ENCODE measurements at places on chromosomes 3 and 15. TPM values are rescaled to one million over a fixed set of nuclear protein-coding genes. Genes with fewer than 3 reads are reported as not detected.

Gene NMNAT3
- 2.6 TPM for total RNA-seq

Gene CCK
- not detected for total RNA-seq

Gene MESP2
- total RNA-seq: not detected

Gene CLRN1
- total RNA-seq: not detected

Gene CFAP20DC
- total RNA-seq: 0.50 TPM

Gene HTR3E
- total RNA-seq: not detected

GRCh38 chr15:48634893-48635292, 10.6 kb downstream of the FBN1 start:
- H3K36me3 ChIP-seq: no peaks in the 10 kb centered on the region
- no peak for DNase-seq

DNA sequence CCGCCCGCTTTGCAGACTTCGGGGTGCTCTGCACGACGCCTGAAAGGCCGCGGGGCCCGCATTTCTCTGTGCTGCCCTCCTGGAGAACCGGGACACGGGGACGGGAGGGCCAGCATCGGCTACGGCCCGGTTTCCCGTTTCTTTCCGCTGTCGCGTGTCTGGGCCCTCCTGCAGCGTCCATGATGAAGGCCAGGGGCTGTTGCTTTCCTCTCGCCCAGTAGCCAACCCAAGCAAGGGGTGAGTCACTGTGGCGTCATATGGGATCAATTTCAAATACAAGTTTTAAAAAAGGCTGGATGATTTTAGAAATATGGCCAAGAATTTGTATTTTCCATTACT, 435 bp downstream of the SLC35G2 start:
- H3K4me1 ChIP-seq: peaks cover 17% of the 10 kb centered on the region
- no peak overlapping the region for H3K27ac ChIP-seq
- peaks cover 13% of the 10 kb centered on the region for H3K27me3 ChIP-seq
- no peak for DNase-seq
- peak overlapping the region; percentile 50 for H3K4me3 ChIP-seq

GRCh38 chr3:57157545-57157944, 7.6 kb downstream of the IL17RD start:
- peaks cover 11% of the 10 kb centered on the region for H3K4me1 ChIP-seq
- no peak for DNase-seq
- H3K36me3 ChIP-seq: no peaks in the 10 kb centered on the region
- H3K4me3 ChIP-seq: no peak overlapping the region
- H3K27ac ChIP-seq: no peak overlapping the region
- H3K27me3 ChIP-seq: peaks cover 4% of the 10 kb centered on the region

- no peaks in the 10 kb centered on the region for H3K36me3 ChIP-seq
- H3K4me1 ChIP-seq: no peaks in the 10 kb centered on the region
- H3K27ac ChIP-seq: no peak overlapping the region
- no peaks in the 10 kb centered on the region for H3K27me3 ChIP-seq
- H3K4me3 ChIP-seq: no peak overlapping the region
- no peak for DNase-seq
Observed at GRCh38 chr3:74039105-74039504, 414.4 kb upstream of the PDZRN3 start.

DNA sequence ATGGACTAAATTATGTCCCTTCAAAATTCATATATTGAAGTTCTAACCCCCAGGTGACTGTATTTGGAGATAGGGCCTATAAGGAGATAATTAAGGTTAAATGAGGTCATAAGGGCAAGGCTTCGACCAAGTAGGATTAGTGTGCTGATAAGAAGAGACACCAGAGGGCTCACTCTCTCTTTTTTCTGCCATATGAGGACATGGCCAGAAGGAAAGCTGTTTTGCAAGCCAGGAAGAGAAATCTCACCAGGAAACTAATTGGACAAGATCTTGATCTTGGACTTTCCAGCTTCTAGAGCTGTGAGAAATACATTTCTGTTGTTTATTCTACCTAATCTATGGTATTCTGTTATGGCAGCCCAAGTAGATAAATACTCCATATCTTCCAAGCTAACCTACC, 503.6 kb upstream of the NAALADL2 start:
- DNase-seq: no peak
- no peaks in the 10 kb centered on the region for H3K27me3 ChIP-seq
- no peaks in the 10 kb centered on the region for H3K36me3 ChIP-seq
- no peaks in the 10 kb centered on the region for H3K4me1 ChIP-seq
- H3K27ac ChIP-seq: no peak overlapping the region

GRCh38 chr3:78015856-78016255, 976.0 kb downstream of the ROBO2 start:
- no peaks in the 10 kb centered on the region for H3K27me3 ChIP-seq
- H3K27ac ChIP-seq: no peak overlapping the region

DNA sequence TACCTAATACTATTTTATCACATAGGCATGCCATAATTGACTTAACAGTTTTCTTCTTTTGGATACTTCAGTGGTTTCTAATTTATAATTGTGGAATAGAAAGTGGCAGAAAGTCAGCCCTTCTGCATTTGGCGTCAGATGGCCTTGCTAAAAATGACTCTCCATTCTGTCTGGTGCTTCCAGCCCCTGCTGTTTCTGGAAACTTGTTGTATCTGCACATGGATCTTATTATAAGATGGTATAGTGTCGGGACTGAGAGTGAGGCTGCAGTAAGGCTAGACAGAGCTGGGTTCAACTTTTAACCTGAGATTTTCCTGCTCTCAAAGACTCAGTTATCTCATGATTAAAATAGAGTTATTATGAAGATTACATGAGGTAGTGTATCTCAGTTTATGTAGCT, 74.8 kb upstream of the WDR72 start:
- no peak overlapping the region for H3K4me3 ChIP-seq
- no peaks in the 10 kb centered on the region for H3K36me3 ChIP-seq
- H3K27me3 ChIP-seq: no peaks in the 10 kb centered on the region
- H3K4me1 ChIP-seq: no peaks in the 10 kb centered on the region
- no peak overlapping the region for H3K27ac ChIP-seq
- DNase-seq: no peak

DNA sequence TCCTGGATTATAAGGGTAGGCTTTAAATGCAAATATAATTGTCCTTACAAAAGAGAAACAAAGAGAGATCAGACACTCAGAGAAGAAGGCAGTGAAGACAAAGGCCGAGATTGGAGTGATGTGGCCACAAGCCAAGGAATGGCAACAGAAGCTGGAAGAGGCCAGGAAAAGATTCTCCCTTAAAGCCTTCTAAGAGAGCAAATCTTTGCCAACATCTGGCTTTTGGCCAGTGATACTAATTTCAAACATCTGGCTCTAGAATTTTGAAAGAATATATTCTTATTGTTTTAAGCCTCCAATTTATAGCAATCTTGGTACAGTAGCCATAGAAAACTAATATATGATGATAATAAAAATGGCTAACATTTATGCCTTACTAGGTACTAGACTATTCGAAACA, 615.8 kb upstream of the ZNF385D start:
- no peaks in the 10 kb centered on the region for H3K4me1 ChIP-seq
- no peak overlapping the region for H3K4me3 ChIP-seq
- no peak overlapping the region for H3K27ac ChIP-seq
- H3K36me3 ChIP-seq: no peaks in the 10 kb centered on the region
- no peaks in the 10 kb centered on the region for H3K27me3 ChIP-seq

GRCh38 chr3:97575742-97576141, 188.8 kb upstream of the ARL6 start:
- H3K4me3 ChIP-seq: no peak overlapping the region
- no peak for DNase-seq
- H3K36me3 ChIP-seq: no peaks in the 10 kb centered on the region
- H3K27me3 ChIP-seq: no peaks in the 10 kb centered on the region

DNA sequence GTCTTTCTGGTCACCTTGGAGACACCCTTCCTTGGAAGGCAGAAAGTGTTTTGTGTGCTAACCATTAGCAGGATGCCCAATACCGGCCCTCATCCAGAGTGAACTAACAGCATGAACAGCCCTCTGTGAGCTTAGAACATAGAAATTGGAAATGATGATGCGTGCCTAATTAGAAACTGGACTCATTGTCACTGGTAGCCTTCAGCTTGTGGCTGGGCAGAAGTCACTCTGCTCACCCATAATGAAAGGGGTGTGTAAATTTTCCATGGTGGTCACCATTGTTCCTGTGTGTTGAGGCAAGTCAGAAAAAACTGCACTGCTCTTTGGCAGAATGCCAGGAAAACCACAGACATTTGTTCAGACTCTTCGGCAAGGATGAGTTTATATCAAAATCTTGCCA, 74.7 kb upstream of the CNTN4 start:
- H3K27ac ChIP-seq: no peak overlapping the region
- H3K36me3 ChIP-seq: no peaks in the 10 kb centered on the region

GRCh38 chr3:155138677-155139076, 58.6 kb downstream of the MME start:
- no peaks in the 10 kb centered on the region for H3K27me3 ChIP-seq
- H3K27ac ChIP-seq: no peak overlapping the region
- H3K4me3 ChIP-seq: no peak overlapping the region
- DNase-seq: no peak
- no peaks in the 10 kb centered on the region for H3K4me1 ChIP-seq
- H3K36me3 ChIP-seq: no peaks in the 10 kb centered on the region

DNA sequence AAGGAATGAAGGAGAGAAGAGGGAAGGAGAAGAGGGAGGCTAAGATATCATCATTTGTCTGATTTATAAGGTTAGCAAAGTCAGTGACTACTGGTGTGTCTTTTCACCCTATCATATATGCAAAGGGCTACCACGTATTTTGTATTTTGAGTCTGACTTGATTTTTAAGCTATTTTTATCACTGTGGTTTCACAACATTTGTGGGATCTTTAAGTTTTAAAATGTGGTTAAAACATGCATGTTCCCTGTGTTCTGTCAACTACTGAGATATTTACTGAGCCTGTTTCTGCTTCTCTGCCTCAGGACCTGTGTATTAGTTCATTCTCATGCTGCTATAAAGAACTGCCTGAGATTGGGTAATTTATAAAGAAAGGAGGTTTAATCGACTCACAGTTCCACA, 22.5 kb upstream of the SPTSSB start:
- DNase-seq: no peak
- H3K27me3 ChIP-seq: no peaks in the 10 kb centered on the region
- no peak overlapping the region for H3K27ac ChIP-seq
- peaks cover 42% of the 10 kb centered on the region for H3K4me1 ChIP-seq
- H3K4me3 ChIP-seq: no peak overlapping the region

DNA sequence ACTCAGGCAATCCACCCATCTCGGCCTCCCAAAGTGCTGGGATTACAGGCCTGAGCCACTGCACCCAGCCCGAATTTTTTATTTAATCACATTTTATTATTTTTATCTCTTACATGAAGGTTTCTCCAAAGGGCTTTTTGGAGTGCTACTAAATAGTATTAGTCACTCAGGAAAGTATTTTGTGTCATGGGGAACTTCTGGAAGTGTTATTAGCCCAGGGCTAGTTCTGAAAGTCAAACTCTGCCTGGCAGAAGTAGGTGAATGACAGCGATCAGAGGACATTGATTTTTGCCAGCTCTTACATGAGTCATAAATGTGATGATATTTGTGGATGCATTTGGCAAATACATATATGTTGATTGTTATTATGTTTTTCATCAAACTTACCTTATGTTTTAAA, 48.7 kb downstream of the ZPLD1 start:
- no peaks in the 10 kb centered on the region for H3K36me3 ChIP-seq
- H3K27ac ChIP-seq: no peak overlapping the region
- no peak for DNase-seq
- no peak overlapping the region for H3K4me3 ChIP-seq
- no peaks in the 10 kb centered on the region for H3K4me1 ChIP-seq
- no peaks in the 10 kb centered on the region for H3K27me3 ChIP-seq

DNA sequence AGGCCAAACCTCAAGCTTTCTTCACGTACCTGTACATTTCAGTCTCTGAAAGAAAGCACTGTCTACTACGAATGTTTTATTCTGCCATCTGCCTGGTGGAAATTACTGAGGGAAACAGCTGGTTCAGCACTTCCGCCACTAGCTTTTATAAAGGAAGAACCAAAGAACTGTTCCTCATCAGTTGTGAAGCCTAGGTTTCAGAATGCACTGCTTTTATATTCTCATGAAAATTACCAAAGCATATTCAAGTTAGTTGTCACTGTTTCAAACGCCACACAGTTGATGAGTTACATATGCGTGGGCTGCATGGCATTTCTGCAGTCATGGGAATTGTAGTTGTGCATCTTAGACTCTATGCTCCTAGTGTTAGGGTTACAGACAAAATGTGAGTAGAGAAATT, 21.5 kb upstream of the ZBTB38 start:
- no peak overlapping the region for H3K27ac ChIP-seq
- no peak overlapping the region for H3K4me3 ChIP-seq
- DNase-seq: no peak

- no peaks in the 10 kb centered on the region for H3K36me3 ChIP-seq
- no peak overlapping the region for H3K27ac ChIP-seq
- DNase-seq: no peak
- no peak overlapping the region for H3K4me3 ChIP-seq
- no peaks in the 10 kb centered on the region for H3K4me1 ChIP-seq
Observed at GRCh38 chr3:73557986-73558726, 66.6 kb downstream of the PDZRN3 start.

GRCh38 chr15:60960517-60960916, 268.6 kb downstream of the RORA start:
- DNase-seq: no peak
- H3K27me3 ChIP-seq: no peaks in the 10 kb centered on the region
- no peak overlapping the region for H3K27ac ChIP-seq
- no peaks in the 10 kb centered on the region for H3K4me1 ChIP-seq
- no peak overlapping the region for H3K4me3 ChIP-seq

DNA sequence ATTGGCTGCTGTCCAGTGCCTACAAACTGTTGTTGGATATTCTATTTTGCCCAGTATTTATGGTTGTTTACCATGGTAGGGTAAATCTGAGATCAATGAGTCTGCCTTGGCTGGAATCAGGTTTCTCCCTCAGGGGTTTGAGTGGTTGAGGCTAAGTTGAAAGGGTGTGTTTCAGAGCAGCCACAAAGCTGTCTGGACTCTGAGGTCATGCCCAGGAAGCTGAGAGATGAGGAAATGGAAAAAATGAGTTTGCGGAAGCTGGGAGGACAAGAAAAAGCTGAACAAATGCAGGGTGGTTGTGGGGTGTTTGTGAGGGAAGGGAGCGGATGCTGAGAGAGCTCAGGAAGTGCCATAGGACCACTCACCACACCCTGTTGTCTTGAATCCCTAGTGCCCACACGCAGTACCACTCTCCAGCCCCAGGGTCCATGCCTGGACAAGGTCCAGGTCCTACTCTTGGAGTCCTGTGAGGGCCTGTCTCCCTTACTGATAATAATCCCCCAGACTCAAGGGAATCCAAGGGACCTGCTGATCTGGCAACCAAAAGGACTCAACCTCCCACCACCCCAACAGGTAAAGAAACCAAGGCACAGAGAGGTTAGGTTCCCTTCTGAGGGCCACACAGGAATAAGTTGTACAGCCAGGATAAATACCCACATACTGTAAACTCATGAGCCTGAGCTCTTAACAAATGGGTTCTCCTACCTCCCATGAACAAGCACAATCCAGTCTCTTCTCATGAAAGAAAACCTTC, 81.6 kb downstream of the PPCDC start:
- H3K27me3 ChIP-seq: no peaks in the 10 kb centered on the region
- no peak overlapping the region for H3K27ac ChIP-seq
- H3K4me3 ChIP-seq: no peak overlapping the region

DNA sequence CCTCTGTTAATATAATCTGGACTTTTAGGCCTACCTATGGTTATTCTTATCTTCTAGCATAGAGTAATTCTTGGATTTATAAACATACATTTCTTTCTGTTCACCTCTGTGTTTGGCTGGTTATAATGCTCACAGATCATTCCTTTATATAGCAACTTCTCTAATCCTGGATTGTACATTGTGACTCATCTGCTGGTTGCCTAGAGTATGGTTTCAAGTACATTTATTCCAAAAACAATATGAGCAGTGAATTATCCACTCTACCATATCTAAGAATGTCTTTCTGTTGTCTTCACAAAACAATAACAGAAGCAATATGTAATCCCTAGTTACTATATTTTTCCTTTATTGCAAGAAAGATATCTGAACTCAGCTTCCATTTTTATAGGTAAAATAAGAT, 35.3 kb downstream of the FSIP1 start:
- no peaks in the 10 kb centered on the region for H3K36me3 ChIP-seq
- DNase-seq: no peak
- no peak overlapping the region for H3K27ac ChIP-seq
